ENCODE measurements at places on chromosomes 7 and 10.

DNA sequence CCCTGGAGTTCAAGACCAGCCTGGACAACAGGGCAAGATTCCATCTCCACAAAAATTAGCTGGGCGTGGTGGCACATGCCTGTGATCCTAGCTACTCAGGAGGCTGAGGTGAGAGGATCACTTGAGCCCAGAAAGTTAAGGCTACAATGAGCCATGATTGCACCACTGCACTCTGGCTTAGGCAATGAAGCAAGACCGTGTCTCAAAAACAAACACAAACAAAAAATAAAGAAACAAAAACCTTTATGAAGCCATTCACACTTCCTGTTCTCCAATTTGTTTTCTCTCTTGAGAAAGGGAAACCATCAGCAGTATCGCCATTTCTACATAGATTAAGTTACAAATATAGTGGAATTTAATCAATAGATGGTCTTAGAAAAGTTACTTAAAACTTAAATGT lies 19.8 kb downstream of the YME1L1 start:
- no peak for DNase-seq

- DNase-seq, result no peak
Observed at GRCh38 chr7:51823437-51823836, 506.8 kb upstream of the COBL start.

- no peak for DNase-seq
Observed at GRCh38 chr7:37705976-37706375, 22.4 kb downstream of the GPR141 start.

DNA sequence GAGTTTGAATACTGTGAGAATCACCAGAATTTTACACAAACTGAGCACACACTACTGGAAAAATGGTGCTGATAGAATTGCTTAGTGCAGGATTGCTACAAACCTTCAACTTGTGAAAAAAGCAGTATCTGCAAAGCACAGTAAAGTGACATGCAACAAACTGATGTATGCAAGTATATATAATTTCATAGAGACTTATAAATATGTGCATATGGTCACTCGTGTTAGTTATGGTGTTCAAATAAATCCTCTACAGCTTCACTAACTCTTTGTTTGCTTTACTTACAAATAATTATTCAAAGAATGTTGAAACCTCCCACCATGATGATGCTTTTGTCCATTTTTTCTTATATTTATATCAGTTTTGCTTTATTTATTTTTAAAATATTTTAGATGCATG lies 1130.9 kb upstream of the CELF2 start:
- DNase-seq, result no peak

DNA sequence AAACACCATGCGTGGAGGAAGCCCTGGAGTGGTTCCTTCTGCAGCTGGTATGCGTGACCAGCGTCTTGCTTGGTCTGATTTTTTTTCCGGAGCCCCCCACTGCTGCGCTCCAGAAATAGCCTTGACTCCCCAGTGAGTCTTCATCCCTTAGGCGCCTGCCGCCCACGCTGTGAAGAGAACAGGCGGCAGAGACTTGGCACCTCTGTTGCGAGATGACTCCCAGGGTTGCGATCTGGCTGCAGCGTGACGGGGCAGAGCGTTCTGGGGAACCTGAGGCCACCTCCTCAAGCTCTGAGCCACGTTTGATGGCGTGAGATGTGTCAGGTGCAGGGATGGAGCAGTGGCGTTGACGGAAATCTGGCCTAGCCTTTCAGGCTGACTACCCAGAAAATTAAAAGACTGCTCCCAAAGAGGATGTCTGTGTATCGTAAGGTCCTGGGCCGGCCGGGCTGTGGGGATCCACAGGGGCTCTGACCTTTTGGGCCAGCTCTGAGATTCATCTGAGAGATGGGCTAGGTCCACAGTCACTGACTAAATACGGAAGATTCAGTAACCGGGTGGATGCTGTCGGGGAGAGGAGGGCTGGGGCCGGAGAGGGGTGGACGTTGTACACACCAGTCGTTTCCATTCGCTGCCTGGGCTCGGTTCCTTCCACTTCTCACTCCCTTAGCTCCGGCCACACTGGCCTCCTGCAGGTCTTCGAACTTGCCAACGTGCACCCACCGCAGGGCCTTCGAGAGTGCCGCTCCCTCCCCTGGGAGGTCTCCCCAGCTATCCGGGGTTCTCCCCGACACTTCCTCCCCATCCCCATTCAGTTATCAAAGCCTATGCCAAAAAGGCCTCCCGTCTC lies 33.8 kb downstream of the PFKFB3 start:
- no peak for DNase-seq
